K562 (cell line): ENCODE measurements at places on chromosomes 12 and 14. TPM values are rescaled to one million over a fixed set of nuclear protein-coding genes. Genes with fewer than 3 reads are reported as not detected.

- no peak for DNase-seq
These were observed 996.8 kb upstream of the TMEM132C start for GRCh38 chr12:127270193-127270592.

- DNase-seq: no peak
These were observed 305.4 kb downstream of the PCNX1 start for GRCh38 chr14:71212683-71213107.

DNA sequence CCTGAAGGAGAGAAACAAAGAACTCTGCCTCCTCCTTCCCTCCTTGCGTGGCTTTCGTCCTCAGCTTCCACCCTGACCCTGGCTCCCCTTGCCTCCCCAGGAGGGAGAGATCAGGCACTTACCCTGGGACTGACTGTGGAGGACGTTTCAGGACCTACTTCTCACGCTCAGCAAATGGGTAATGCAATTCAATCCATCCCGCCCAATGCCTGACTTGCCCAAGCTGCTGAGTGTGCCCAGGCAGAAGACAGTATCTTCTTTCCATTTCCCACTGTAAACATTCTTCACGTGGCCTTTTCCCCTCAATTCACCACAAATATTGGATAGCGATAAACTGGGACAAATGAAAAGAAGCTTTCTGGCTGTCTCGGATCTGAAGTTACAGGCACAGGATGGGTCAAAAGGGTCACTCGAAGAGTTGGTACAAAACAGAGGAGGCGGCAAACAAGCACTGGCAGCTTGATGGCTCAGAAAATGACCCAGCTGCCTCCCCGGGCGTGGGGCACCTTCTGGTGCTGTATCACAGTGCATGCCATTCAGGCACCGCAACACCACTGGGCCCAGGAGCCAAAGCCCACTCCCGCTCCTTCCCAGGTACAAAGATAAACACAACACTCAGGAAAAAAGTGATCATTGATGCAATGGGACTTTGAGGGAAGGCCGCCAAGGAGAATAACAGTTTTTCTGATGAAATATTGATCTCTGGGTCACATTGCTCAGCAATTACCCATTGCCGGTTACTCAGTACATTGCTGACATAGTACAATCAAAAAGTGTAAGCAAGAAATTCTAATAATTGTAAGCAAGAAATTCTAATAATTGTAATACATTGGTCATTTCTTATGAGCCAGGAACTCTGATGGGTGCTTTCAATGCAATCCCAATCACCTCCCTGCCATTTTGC lies 65.8 kb downstream of the TRIM9 start:
- no peak for DNase-seq

The PLBD1 gene
- 20.6 and 23.3 TPM in 2 replicates for polyA plus RNA-seq

The SYT1 gene
- polyA plus RNA-seq: not detected in 2 replicates

The HOXC13 gene
- 0.17 and 0.28 TPM in 2 replicates for polyA plus RNA-seq

The KCNMB4 gene
- polyA plus RNA-seq: 0.11 TPM in 1 of 2 replicates, not detected in the other
